Activated CD8-positive, alpha-beta memory T cell treated with anti-CD3 and anti-CD28 coated beads, Interleukin-2, amount 10 ng/mL, durations not matched to agents 7 days and 5 days (primary cell): ENCODE measurements at places on chromosomes 13 and 19.

- no peaks in the 10 kb centered on the region for H3K4me1 ChIP-seq
- H3K36me3 ChIP-seq, result no peaks in the 10 kb centered on the region
- H3K27ac ChIP-seq, result no peak overlapping the region
These were observed 10.1 kb upstream of the ZNF835 start for GRCh38 chr19:56681702-56682101.

- no peaks in the 10 kb centered on the region for H3K27me3 ChIP-seq
- no peak for DNase-seq
- H3K4me1 ChIP-seq, result no peaks in the 10 kb centered on the region
- peaks cover 17% of the 10 kb centered on the region for H3K36me3 ChIP-seq
- H3K27ac ChIP-seq, result no peak overlapping the region
- H3K4me3 ChIP-seq, result no peak overlapping the region
These were observed 115.8 kb downstream of the DIAPH3 start for GRCh38 chr13:60047918-60048317.

GRCh38 chr19:28208745-28209144, 1004.2 kb downstream of the UQCRFS1 start:
- no peak overlapping the region for H3K4me3 ChIP-seq
- no peak overlapping the region for H3K27ac ChIP-seq
- no peaks in the 10 kb centered on the region for H3K4me1 ChIP-seq
- DNase-seq, result no peak
- H3K36me3 ChIP-seq, result no peaks in the 10 kb centered on the region

GRCh38 chr13:112453207-112453829, 77.2 kb downstream of the SPACA7 start:
- no peaks in the 10 kb centered on the region for H3K4me1 ChIP-seq
- H3K4me3 ChIP-seq, result no peak overlapping the region
- H3K27ac ChIP-seq, result no peak overlapping the region

GRCh38 chr13:110444226-110444653, 117.3 kb downstream of the RAB20 start:
- H3K4me1 ChIP-seq, result peaks cover 7% of the 10 kb centered on the region
- H3K36me3 ChIP-seq, result no peaks in the 10 kb centered on the region
- DNase-seq, result no peak
- no peak overlapping the region for H3K4me3 ChIP-seq

- DNase-seq, result no peak
- peak overlapping the region; percentile 37 for H3K27ac ChIP-seq
- H3K27me3 ChIP-seq, result peaks cover 9% of the 10 kb centered on the region
- H3K36me3 ChIP-seq, result peaks cover 3% of the 10 kb centered on the region
- peaks cover 21% of the 10 kb centered on the region for H3K4me1 ChIP-seq
These were observed 15.0 kb upstream of the ALOX5AP start for GRCh38 chr13:30720172-30720869.

DNA sequence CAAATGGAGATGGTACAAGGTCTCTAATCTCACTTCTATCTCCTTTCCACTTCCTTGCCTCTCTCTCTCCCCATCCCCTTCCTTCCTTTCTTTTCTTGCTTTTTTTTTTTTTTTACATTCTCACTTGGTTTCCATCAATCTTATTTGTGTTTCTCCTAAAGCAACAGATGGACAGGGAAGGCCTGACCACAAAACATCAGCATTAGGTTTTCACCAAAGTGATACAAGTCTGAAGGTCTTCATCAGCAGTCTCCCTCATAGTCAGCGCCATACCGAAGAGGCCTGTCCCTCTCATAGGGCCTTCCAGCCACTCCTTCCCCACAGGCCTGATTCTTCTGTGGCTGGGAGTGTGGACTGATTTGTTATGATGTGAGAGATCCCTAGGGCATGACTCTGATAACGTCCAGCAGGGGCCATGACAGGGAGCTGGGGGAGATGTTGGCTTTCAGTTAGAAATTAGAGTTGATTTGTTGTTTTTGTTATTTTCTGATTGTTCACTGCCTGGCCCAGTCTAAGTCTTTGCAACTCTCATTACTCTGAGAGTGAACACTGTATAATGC, 158.7 kb downstream of the SLC7A1 start:
- H3K4me3 ChIP-seq, result no peak overlapping the region
- H3K27me3 ChIP-seq, result peaks cover 23% of the 10 kb centered on the region
- no peak for DNase-seq
- H3K4me1 ChIP-seq, result no peaks in the 10 kb centered on the region
- no peaks in the 10 kb centered on the region for H3K36me3 ChIP-seq

- H3K4me3 ChIP-seq, result peak overlapping the region; percentile 92
- no peaks in the 10 kb centered on the region for H3K27me3 ChIP-seq
- peak; percentile 69 for DNase-seq
- peaks cover 20% of the 10 kb centered on the region for H3K36me3 ChIP-seq
- peaks cover 37% of the 10 kb centered on the region for H3K4me1 ChIP-seq
These were observed 529 bp downstream of the LONP1 start for GRCh38 chr19:5719274-5719960.

- peaks cover 2% of the 10 kb centered on the region for H3K4me1 ChIP-seq
- H3K27ac ChIP-seq, result no peak overlapping the region
- no peak for DNase-seq
- H3K36me3 ChIP-seq, result peaks cover 2% of the 10 kb centered on the region
These were observed 125.0 kb downstream of the KLF12 start for GRCh38 chr13:74009100-74009668.

DNA sequence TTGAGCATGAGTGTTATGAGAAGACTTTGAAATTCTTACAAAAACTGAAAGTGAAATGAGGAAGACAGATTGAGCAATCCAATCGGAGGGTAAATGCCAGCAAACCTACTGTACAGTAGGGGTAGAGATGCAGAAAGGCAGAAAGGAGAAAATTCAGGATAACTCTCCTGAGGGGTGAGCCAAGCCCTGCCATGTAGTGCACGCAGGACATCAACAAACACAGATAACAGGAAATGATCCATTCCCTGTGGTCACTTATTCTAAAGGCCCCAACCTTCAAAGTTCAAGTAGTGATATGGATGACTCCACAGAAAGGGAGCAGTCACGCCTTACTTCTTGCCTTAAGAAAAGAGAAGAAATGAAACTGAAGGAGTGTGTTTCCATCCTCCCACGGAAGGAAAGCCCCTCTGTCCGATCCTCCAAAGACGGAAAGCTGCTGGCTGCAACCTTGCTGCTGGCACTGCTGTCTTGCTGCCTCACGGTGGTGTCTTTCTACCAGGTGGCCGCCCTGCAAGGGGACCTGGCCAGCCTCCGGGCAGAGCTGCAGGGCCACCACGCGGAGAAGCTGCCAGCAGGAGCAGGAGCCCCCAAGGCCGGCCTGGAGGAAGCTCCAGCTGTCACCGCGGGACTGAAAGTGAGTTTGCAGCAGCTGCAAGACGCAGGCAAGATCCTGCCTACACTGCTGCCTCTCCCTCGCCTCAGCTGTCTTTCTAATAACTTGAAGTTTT, at the start of gene TNFSF13B:
TNFSF13B (plus strand) TSS at position 118 of the 728 bp plus-strand sequence; CDS start at position 296, 178 bp downstream.
- no peaks in the 10 kb centered on the region for H3K27me3 ChIP-seq
- peaks cover 6% of the 10 kb centered on the region for H3K36me3 ChIP-seq
- H3K4me1 ChIP-seq, result peaks cover 39% of the 10 kb centered on the region
- peak; percentile 69 for DNase-seq
- peak within 1 kb of the TSS; percentile 88 for H3K27ac ChIP-seq

DNA sequence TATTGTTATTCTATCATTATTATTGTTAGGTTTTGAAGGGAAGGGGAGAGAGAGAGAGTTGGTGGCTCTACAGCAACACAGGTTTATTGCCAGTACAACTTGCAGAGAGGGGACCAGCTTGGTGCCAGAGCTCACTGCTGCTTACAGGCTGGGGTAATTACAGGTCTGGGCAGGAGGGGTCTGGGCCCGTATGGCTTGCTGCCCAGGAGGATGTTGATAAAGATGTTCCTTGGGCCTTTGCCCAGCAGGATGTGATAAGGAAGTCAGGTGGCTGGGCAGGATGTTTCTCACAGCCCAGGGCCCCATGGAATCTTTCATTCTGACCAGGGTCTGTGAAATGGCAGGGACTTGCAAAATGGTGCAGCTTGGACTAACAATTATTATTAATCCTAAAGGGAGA, 64.2 kb upstream of the ZNF599 start:
- no peak overlapping the region for H3K4me3 ChIP-seq
- peaks cover 5% of the 10 kb centered on the region for H3K27me3 ChIP-seq
- H3K36me3 ChIP-seq, result no peaks in the 10 kb centered on the region
- H3K4me1 ChIP-seq, result peaks cover 2% of the 10 kb centered on the region
- no peak for DNase-seq
- no peak overlapping the region for H3K27ac ChIP-seq

GRCh38 chr19:40411125-40411842, 1.9 kb downstream of the PRX start:
- no peak overlapping the region for H3K27ac ChIP-seq
- H3K4me3 ChIP-seq, result no peak overlapping the region
- peaks cover 9% of the 10 kb centered on the region for H3K4me1 ChIP-seq
- H3K36me3 ChIP-seq, result no peaks in the 10 kb centered on the region
- DNase-seq, result no peak
- peaks cover 2% of the 10 kb centered on the region for H3K27me3 ChIP-seq

DNA sequence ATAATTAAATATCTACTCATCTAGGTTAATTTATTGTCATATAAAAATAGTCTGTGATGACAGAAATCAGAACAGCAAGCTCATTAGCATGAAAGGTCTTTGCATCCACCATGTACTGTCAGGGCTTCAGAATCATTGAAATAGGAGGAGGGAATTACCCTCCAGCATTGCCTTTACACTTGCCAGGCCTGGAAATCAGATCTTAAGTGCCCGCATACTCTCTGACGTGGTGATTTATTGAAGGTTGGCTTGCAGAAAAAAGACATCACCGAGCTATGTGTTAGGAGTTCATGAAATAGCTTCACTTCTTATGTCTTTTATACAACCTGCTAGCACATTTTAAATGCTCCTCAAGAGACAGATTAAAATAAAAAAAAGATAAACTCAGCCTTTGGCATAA, 661.7 kb upstream of the SLITRK1 start:
- no peak overlapping the region for H3K4me3 ChIP-seq
- H3K27ac ChIP-seq, result no peak overlapping the region
- no peaks in the 10 kb centered on the region for H3K36me3 ChIP-seq
- no peaks in the 10 kb centered on the region for H3K4me1 ChIP-seq
- no peaks in the 10 kb centered on the region for H3K27me3 ChIP-seq

DNA sequence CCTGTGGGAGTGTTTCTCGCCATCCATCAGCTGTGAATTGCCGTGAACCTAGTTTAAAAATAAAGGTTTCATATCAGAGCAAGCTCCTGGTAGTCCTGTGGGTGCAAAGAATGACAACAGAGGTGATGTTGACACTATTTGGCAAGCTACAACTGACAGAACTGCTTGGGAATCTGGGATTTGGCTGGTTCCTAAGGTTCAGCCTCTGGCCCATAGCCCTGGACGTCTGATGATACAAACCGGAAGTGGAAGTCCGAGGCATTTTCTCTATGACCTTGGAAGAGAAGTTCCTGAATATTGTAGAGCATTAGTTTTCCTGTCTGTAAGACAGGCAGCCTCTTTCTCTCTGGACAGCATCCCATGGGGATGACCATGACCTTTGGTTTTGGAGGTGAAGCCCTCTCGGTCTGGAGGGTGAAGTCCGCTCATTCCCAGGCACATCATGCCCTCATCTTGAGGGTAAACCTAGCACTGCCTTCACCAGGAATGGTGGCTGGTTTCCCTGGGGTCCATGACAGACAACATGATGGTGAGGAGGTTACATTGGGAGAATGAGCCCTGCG, 29.1 kb downstream of the GATAD2A start:
- H3K36me3 ChIP-seq, result peaks cover 22% of the 10 kb centered on the region
- peak overlapping the region; percentile 23 for H3K27ac ChIP-seq
- peaks cover 30% of the 10 kb centered on the region for H3K4me1 ChIP-seq
- H3K4me3 ChIP-seq, result no peak overlapping the region
- DNase-seq, result no peak

DNA sequence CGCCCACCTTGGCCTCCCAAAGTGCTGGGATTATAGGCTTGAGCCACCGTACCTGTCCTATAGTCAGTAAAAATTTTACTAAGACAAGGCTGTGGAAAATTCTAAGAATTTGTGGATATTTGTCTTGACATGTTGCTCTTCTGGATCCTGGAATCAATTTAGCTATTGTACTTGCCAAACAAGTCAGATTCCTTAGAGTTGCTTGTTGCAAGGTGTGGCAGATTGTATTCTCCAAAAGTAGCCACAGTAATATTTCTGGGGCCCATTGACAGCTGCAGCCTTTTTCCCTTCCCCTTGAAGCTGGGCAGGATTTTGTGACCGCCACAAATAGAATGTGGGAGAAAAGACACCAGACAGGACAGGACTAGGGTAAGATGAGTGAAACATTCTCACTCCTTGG, 98.8 kb upstream of the TMTC4 start:
- peaks cover under 1% of the 10 kb centered on the region for H3K27me3 ChIP-seq
- peaks cover 12% of the 10 kb centered on the region for H3K4me1 ChIP-seq
- no peak overlapping the region for H3K4me3 ChIP-seq
- no peak for DNase-seq
- H3K36me3 ChIP-seq, result no peaks in the 10 kb centered on the region

DNA sequence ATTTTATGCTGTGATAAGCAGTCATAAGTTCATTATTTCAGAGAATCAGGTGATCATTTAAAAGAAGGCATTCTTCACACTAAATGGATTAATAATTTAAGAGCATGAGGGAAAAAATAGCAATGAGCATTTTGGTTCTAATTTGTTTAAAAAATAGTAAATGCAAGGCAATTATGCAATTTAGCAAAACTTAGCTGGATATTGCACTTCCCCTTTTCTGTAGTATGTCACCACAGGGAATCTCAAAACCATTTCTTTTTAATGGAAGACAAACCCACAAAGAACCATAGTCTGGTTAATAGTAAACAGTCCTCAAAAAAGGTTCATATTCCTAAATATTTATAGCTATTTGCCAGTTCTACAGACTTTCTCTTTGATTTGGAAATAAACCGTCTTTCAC, 30.2 kb downstream of the COG6 start:
- no peak overlapping the region for H3K4me3 ChIP-seq
- no peak for DNase-seq
- H3K36me3 ChIP-seq, result peaks cover 22% of the 10 kb centered on the region
- no peaks in the 10 kb centered on the region for H3K27me3 ChIP-seq
- no peak overlapping the region for H3K27ac ChIP-seq

DNA sequence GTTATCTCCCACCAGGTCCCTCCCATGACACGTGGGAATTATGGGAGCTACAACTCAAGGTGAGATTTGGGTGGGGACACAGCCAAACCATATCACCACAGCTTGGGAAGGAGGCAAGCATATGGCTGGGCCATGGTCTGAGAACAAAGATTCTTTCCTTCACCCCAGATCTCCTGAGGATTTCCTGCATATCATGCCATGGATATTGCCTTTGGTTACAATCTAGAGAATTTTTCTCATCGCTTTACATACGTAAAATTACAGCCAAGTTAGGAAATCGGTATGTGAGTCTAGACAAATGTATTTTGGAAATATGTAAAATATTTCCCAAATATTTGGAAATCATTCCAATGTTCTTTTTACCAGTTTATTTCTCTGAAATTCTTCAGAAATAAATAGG, 398.3 kb downstream of the RFC3 start:
- no peaks in the 10 kb centered on the region for H3K27me3 ChIP-seq
- no peak overlapping the region for H3K27ac ChIP-seq
- H3K36me3 ChIP-seq, result no peaks in the 10 kb centered on the region
- no peak overlapping the region for H3K4me3 ChIP-seq
